ENCODE measurements at places on chromosomes 3 and 15. TPM values are rescaled to one million over a fixed set of nuclear protein-coding genes. Genes with fewer than 3 reads are reported as not detected.

DNA sequence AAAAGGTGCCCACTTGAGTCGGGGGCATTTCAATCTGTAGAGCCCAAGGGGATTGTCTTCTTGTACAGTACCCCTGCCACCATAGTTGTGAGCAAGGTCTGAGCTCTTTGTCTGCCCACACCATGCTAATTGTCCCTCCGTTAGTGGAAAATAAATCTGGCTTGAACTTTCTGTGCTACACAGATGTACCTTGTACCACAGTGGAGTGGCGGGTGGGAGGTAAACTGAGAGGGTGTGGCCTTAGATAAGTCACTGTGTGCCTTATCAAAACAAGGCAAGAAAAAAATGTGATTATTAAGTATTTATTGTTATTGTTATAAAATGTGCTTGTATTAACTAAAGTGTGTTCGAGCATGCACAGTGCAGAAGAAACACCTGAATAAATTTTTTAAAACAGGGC, 242.9 kb upstream of the C2CD4B start:
- DNase-seq, result no peak

GRCh38 chr3:140427786-140428185, 250.1 kb upstream of the TRIM42 start:
- DNase-seq, result no peak

GRCh38 chr3:176359211-176359610, 838.1 kb downstream of the TBL1XR1 start:
- no peak for DNase-seq

DNA sequence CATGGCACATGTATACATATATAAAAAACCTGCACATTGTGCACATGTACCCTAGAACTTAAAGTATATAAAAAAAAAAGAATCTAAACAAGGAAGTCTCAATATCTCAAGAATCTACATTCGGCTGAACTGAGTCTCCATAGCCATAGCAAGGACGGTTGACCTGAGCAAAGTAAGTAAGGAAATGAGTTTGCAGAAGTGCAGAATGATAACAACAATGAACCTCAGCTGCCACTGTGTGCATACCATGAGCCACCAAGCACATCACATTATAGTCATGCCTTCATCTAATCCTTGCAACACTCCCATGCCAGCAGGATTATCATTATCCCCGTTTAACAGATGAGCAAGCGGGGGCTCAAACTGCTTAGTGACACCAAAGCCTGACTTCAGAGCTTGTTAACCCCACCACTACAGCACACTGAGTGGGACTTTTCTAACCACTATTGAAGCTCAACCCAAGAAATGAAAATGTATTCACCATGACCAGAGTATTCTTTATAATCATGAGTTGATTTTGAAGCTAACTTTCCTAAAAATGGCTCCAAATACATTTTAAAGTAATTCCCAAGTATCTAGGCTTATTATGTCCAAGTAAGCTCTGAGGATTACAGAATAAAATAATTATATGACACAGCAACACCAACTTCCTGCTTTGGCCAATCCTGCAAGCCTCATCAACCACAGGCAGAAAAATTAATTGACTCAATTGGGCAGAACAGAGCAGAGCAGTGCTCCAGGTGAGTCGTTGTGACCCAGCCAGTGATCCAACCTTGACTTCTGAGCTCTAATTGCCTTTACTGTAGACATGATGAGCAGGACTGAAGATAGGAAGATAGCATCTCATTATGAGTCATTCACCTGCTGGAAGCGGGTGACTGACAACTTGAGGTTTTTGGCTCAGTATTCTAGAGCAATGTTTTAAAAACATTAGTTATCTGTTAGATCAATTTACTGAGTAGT, 47.3 kb upstream of the IL12A start:
- no peak for DNase-seq

GRCh38 chr3:63726656-63727055, 74.2 kb downstream of the SNTN start:
- DNase-seq, result no peak

DNA sequence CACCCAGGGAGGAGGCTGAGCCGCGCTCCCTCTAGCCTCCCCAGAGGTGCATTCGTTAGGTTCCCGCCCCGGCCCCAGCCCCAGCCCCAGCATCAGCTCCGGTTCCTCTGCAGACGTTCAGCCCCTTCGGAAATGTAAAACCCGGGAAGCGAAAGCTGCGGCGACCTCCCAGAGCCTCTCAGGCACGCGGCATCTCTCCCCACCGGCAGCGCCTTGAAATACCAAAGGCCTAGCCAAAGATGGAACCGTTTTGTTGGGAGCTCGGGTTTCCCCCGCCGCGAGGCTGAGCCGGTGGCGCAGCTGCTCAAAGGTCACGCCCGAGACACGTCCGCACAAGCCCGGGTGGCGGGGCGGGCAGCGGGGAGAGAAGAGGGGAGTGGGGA, 77.8 kb upstream of the HES1 start:
- no peak for DNase-seq

- DNase-seq, result no peak
Measured at GRCh38 chr3:12613250-12613649, 50.7 kb downstream of the RAF1 start.

GRCh38 chr15:34126522-34126921, 24.6 kb downstream of the PGBD4 start:
- DNase-seq, result no peak

DNA sequence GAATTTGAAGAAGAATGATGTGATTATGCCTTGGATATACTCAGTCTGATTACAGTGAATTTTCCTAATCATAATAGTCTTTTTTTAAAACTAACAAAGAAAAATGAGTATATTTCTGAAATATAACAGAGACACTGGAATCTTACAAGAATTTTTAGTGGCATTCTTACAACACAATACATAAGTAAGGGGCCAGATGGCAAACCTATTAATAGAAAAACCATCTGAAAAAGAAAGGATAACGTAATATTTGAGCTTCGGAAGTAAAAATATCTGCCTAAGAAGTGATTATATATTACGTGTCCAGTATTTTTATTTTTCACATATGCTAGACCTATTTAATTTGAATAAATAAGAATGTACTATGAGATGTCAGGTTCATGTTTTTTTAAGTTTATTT, 452.8 kb downstream of the NAALADL2 start:
- DNase-seq, result no peak

GRCh38 chr3:43727930-43728329, 37.2 kb downstream of the ABHD5 start:
- DNase-seq, result no peak

- peak; percentile 95 for DNase-seq
Measured at GRCh38 chr15:60397772-60398445, at the start of gene ANXA2. ANXA2 (minus strand) TSS chr15:60397986; CDS start chr15:60386075, 11,911 bp downstream.

GRCh38 chr3:26068890-26069289, 279.0 kb downstream of the OXSM start:
- DNase-seq, result no peak

GRCh38 chr3:45684327-45684892, 4.8 kb upstream of the SACM1L start:
- no peak for DNase-seq

DNA sequence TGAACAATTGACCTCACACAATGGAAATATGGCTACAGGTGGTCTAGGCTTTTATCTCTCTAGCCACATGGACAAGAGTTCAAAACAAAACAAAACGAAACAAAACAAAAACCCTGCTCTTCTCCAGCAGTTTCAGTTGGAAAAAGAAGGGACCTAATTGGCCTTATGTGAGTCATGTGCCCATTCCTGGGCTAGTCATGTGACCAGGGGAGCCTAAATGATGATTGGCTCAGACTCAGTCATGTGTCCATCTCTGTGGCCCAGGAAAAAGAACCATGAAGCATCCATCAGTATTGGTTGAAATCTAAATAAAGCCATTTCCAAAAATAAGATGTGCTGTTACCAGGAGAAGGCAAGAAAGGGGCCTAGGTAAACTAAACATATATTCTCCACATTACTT, 96.8 kb downstream of the ANXA2 start:
- no peak for DNase-seq

DNA sequence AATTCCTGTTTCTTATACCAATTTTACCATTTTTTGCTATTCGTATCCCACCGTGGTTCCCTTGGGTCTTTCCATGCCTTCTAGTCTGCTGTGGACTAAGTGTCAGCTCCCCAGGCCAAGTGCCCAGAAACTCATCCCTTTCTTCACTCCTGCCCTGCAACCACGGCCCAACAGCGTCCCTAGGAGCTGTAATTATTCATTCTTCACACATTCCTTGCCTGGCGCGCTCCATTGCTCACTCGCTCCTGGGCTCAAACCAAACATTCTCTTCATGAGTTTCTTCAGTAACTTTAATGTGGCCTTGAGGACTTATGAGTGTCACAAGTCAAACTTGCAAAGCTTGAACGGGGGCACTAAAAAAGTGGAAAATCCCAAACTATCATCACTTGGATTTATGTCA, 15.7 kb downstream of the GABRB3 start:
- DNase-seq, result no peak

DNA sequence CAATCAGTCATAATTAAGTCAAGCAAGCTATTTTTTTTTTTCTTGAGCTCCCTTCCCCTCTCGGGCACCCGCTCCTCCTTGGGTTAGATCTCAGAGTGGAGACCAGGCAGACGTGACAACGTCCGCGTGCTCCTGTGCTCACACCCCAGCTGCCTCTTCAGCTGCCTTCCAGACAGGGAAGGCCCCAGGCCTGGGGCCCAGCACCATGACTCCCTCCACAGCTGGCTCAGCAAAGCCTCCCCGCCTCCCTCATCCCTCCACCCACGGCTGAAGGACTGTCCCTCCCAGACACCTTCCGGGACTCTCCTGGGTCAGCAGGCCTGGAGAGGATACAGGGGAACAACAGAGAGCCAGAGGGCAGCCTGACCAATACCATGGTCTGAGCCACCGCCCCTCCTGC, 87.9 kb upstream of the LINGO1 start:
- DNase-seq, result no peak

DNA sequence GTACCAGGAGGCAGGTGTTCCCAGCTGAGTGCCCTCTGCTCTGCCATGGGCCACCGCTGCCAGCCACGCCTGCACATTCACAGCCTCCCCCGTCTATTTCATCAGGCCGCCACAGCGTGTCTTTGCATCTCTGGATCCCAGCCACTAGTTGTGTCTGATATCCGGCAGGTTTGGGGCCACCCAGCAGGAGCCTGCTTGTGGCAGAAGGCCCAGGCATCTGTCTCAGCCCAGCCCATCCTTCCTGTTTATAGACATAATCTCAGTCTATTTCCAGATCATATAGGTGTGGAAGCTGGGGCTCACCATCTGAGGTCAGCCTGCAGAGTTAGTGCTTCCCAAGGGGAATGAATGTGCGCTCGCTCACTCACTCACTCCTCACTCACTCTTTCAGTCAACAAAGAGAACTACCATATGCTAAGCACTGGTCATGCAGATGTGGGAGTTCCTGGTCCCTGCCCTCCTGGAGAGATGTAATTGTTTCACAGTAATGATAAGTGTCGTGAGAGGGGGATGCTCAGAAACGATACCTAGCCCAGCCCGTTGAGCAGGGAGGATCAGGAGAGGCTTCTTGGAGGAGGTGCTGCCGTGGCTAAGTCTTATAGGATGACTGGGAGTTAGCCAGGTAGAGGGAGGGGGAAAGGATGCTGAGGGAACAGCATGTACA, 60.6 kb downstream of the FGD5 start:
- peak; percentile 84 for DNase-seq

GRCh38 chr3:4231041-4231440, 72.1 kb upstream of the SETMAR start:
- no peak for DNase-seq

GRCh38 chr3:58356054-58356453, 23.4 kb downstream of the PXK start:
- no peak for DNase-seq

GRCh38 chr3:169699536-169700050, 36.1 kb upstream of the MECOM start:
- no peak for DNase-seq

- DNase-seq, result no peak
Measured at GRCh38 chr3:172197344-172197743, 158.0 kb downstream of the FNDC3B start.

DNA sequence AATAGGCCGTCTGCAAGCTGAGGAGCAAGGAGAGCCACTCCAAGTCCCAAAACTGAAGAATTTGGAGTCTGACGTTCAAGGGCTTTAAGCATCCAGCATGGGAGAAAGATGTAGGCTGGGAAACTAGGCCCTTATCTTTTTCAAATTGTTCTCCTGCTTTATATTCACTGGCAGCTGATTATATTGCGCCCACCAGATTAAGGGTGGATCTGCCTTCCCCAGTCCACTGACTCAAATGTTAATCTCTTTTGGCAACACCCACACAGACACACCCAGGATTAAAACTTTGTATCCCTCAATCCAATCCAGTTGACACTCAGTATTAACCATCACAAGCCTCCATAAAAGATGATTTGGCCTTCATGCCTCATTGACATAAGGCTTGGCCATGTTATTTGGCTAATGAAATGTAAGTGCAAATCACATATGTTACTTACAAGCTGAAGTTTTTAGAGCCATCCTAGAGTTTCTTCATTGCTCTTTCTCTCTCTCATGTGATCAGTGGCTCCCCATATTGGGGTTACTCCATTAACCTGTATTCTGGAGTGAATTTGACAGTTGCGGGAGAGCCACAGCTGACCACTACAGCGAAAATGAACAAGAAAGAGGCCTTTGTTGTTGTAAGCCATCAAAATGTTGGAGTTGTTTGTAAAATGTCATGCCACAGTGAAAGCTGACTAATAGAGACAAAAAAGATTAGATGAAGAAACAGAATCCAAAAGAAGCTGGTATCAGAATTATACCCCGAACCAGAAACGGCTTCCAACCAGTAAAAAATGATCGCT, 61.7 kb downstream of the GBE1 start:
- no peak for DNase-seq

GRCh38 chr3:8658306-8659212, 14.0 kb upstream of the SSUH2 start:
- no peak for DNase-seq

DNA sequence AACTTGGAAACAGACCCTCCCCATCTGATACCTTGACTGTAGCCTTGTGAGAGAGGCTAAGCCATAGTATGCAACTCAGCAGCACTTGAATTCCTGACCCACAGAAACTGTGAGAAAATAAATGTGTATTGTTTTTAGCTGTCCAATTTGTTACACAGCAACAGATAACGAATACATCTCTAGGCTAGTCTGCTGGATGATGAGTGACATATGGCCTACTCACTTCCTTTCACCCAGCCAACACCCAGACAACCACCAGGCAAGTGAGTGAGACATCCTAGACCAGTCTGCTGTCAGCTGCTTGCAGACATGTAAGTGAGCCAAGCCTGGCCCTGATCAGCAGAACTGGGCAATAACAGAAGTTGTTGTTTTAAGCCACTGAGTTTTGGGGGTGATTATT, 19.2 kb upstream of the SMAD6 start:
- DNase-seq, result no peak

The GP9 gene
- not detected for total RNA-seq

The PDZRN3 gene
- total RNA-seq, result 52.8 TPM

The RLBP1 gene
- not detected for total RNA-seq

The PRR23B gene
- not detected for total RNA-seq

The UQCC5 gene
- 23.2 TPM for total RNA-seq

The ADAMTS7 gene
- total RNA-seq, result 13.2 TPM

The CYP11A1 gene
- 1.9 TPM for total RNA-seq

The TMA7 gene
- total RNA-seq, result 144 TPM

The CILP gene
- 27.3 TPM for total RNA-seq

The KY gene
- total RNA-seq, result not detected

The ALPK3 gene
- total RNA-seq, result 2.7 TPM

The GRIP2 gene
- total RNA-seq, result 0.71 TPM

The TM4SF4 gene
- total RNA-seq, result 1.7 TPM
